ENCODE measurements at places on chromosomes 5 and 9. TPM values are rescaled to one million over a fixed set of nuclear protein-coding genes. Genes with fewer than 3 reads are reported as not detected.

The DAB2 gene
- total RNA-seq: 2.1 TPM

The SPACA9 gene
- 2.2 TPM for total RNA-seq

The TMOD1 gene
- 25.7 TPM for total RNA-seq

The TAF11L5 gene
- total RNA-seq: not detected

The FAM200C gene
- 8.3 TPM for total RNA-seq

The SPINK13 gene
- 0.14 TPM for total RNA-seq

All from Caki2 (cell line).